ENCODE measurements at places on chromosomes 4 and X.

DNA sequence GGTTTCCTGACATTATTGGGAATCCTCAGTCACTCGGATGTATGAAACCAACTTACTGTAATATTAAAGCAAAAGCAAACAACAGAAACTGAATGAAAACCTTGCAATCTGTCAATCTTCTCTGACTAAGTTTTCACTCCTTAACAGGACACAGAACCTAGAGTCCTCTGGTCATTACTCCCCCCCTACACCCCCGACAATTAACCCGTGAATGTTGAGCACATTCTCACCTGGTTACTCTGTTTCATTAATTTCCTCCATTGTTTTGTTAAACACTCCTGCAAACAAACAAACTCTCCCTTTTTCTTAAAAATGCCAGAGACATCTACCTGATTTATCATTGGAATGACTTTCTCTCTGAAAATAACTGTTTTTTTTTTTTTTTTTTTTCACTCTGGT lies 469.0 kb upstream of the PRKX start:
- no peak for DNase-seq

GRCh38 chr4:101600287-101600686 lies 190.2 kb upstream of the BANK1 start:
- no peak for DNase-seq

DNA sequence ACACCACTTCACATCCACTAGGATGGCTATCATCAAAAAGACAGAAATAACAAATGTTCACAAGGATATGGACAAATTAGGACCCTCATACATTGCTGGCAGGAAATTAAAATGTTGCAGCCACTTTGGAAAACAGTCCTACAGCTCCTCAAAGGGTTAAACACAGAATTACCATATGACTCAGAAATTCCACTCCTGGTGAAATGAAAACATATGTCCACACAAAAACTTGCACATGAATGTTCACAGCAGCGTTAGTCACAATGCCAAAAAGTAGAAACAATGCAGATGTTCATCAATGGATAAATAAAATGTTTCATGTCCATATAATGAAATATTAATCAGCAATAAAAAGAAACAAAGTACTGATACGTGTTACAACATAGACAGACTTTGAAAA lies 15.1 kb downstream of the S100G start:
- DNase-seq = no peak

DNA sequence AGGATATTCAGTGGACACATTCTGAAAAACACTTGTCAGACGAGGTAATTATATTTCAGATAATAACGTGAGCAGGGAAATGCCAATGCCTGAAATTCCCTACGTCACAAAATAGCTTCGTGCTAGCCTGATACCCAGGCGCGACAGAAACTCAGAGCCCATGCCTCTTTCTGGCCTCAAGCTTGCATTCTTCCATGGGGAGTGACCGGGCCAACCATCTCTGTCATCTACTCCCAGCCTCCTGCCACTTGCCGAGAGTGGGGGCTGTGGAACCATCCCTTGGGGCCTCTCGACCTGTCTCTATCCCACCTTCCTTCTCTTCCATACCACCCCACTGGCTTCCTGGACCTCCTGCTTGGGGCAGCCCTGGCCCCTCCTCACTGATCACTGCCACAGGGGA lies 34.5 kb upstream of the CDKN2AIP start:
- peak; percentile 61 for DNase-seq

- no peak for DNase-seq
Measured at GRCh38 chrX:13387666-13388494, 68.0 kb upstream of the ATXN3L start.

DNA sequence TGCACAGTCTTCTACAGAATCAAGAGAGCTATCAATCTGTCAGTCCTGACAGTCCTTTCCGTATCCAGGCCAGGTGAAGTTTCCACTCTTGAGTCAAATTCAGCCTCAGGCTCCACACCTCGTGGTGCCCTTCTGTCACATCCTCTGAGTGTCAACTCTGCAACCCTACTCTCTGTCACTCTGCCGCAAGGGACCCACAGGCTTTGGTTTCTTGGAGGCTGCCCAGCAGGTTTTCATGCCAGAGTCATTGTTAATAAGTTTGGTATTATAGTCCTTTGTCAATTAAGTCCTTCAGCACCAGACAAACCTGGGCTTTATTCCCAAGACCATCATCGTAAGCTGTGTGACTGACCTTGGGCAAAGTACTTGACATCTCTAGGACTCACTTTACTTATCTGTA lies 83.4 kb upstream of the KLHL13 start:
- no peak for DNase-seq

GRCh38 chr4:10100734-10101216 lies 15.8 kb downstream of the WDR1 start:
- no peak for DNase-seq

DNA sequence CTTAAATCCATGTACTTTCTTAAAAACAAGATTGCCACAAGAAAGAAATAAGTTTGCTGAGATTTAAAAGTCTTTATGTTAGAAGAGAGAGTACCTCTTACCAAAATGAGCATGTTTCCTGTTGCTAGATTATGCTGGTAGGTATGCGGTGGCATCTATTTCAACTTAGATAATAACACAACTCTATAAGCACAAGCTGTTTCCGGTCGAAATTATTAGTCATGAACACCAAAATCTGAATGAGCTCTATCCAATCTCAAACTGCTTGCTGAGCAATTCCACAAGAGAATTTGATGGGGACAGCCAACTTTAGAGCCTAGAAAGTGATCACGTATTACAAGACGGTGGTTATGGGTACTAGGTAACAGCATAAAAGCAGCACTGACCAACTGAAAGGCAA lies 49.3 kb downstream of the CBR4 start:
- no peak for DNase-seq

DNA sequence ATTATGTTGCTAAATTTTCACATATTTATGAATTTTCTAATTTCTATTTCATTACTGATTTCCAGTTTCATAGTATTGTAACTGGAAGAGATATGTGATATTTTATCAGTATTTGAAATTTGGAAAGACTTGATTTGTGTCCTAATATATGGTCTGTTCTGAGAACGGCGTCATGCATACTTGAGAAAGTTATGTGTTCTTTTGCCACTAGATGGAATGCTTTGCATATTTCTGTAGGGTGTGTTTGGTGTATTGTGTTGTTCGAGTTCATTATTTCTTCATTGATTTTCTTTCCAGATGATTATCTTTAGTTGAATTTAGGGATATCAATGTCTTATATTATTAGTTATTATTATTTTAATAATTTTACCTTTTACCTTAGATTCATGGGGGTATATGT lies 110.6 kb upstream of the ITM2A start:
- DNase-seq = peak; percentile 5
